AG10803 (cell line): ENCODE measurements at places on chromosomes 7 and 10.

- no peak for DNase-seq
Measured at GRCh38 chr10:42932735-42933447, 144.0 kb upstream of the RET start.

DNA sequence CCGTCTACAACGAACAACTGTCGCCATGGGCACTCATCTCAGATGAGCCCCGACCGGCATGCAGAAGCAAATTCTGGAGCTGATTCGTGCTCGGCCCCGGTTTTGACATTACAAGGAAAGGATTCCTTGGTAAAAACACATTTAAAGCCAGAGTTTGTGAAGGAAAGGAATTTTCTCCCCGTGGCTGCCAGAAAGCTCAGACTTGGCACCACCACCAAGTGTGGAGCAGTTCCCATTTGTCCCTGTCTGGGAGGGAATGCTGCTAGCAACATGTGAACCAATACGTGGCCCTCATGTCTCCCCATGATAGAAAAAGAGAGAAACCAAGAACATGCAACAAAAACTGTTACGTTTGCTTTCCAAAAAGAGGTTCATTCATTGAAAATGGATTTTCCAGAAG lies 55.2 kb upstream of the DDC start:
- peak; percentile 33 for DNase-seq

DNA sequence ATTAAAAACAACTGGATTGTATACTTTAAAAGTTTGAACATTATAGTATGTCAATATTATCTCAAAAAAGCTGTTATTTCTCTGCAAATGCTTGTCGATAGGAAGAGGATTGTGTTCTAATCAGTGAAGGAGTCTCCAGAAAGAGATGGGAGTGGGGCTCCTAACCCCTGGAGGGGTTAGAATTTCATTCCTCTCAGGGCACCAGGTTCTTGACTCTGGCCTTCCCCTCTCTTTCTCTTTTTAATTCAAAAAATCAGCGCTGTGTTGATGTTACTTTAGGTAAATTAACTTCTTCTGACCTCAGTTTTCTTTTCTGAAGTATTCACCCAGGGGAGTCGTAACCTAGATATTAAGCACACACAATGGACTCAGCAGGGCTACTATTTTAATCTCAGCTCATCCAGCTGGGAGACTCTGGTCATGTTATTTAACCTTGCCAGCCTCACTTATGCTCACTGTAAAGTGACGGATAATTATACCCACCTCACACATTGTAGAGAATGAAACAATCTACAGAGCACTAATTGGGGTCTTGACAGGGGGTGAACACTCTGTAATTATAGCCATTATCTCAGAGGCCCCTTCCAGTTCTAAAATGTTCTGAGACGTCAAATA lies 59.4 kb downstream of the GCC1 start:
- DNase-seq: no peak

DNA sequence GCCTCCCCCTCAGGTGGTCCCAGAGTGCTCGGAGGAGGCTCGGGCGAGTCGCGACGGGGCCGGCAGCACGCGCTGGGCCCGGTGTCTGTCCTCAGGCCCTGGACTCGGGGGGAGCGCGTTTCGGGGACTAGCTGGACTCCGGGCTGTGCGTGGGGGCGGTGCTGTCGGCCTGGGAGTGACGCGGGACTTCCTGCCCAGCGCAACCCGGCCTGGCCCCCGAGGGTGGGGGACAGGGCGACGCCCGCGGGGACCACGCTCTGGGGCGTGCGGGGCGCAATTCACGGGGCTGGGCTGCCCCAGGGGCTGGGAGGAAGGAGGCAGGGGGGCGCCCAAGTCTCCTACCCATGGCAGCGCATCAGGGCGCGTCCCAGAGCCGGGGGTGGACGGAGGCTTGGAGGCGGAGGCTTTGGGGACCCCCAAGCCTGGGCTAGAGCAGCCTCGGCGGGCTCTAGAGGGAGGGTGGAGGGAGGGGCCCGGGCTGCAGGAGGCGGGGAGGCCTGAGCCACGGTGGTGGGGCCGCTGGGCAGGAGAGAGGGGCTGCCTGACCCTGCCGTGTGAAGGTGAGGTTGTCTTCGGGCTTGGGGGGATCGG lies 2.3 kb upstream of the VENTX start:
- DNase-seq: no peak

DNA sequence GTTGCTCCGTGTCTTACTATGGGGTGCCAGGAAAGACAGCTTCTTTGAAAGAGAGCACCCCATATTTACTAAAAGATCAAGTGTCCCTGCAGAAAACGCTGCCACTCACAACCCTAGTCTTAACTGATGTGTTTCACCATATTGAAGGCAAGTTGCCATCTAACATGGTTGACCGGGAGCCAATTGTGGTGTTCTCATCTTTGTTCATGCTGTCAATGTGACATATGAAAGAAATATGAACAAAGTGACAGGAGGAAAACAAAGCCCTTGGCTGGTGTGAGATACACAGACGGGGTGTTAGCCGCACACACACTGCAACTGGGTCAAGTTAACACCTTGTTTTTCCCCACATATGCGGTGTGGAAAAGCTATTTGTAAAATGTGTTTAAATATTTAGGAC lies 122.3 kb upstream of the NEBL start:
- no peak for DNase-seq

DNA sequence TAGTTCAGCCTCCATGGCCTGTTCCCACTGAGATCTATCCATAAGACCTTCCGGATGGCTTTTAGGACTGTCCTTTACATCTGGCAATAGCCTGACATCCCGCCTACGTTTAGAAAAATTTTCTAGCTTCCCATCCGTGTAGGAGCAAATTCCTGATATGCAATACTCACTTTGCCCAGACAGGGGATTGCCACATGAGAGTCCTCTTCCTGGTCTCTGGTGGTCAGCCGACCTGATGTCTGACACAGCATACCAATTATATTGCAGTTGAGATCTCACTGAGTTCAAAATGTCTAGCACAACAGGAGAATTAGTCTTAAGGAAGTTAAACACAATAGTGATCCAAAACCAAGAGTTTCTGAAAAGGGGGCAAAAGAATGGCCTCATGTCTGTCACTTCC lies 9.4 kb upstream of the ETV1 start:
- no peak for DNase-seq

DNA sequence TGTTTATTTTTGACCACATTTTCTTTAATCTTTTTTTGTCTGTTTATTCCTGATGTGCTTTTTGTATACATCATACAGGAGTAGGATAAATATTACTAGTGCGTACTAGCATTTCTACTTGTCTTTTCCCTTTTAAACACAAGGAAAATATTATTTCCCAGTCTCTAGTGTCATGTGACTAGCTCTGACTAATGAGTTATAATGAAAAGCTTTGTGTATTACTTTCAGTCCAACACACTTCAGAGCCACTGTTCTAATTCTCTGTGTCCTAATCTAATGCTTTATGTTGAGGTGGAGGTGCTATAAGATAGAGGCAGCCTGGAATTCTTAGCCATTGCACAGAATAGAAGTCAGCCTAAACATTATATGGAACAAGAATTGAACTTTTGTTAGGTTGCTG lies 65.0 kb upstream of the RAB18 start:
- no peak for DNase-seq

DNA sequence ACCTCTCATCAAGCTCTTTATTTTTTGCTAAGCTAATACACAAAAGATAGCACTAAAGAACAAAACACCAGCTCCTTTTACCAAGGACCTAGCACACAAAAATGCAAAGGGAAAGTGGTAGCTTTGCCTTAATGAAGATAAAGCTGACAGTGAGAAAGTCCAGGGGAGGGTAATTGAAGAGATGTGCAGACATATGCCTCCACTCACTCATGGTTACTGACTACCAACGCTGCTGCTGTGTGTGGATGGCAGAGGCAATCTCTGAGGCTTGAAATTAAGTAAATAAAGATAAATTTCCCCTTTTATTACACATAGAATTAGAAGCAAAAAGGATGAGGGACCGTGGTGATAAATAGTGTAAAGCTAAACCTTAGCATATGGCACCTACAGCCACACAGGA lies 87.0 kb downstream of the HGF start:
- no peak for DNase-seq

GRCh38 chr10:80699602-80700039 lies 161.9 kb downstream of the SH2D4B start:
- peak; percentile 60 for DNase-seq

DNA sequence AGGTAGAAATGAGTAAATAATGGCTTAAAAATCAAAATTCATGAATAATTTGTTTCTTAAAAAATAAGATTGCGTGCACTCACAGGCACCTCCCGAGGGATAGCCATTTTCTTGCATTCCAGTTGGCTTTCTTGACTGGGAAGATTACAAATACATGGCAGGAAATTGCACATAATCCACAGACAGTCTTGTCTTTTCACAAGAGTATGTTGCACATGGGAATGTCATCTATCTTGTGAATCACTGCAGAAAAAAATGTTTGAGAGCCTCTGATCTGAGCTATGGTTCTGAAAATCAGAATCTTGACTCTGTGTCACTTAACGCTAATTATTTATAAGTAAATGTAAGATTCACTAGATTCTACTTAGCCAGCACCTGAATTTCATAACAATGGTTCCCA lies 74.1 kb upstream of the PRKG1 start:
- DNase-seq: peak; percentile 98

DNA sequence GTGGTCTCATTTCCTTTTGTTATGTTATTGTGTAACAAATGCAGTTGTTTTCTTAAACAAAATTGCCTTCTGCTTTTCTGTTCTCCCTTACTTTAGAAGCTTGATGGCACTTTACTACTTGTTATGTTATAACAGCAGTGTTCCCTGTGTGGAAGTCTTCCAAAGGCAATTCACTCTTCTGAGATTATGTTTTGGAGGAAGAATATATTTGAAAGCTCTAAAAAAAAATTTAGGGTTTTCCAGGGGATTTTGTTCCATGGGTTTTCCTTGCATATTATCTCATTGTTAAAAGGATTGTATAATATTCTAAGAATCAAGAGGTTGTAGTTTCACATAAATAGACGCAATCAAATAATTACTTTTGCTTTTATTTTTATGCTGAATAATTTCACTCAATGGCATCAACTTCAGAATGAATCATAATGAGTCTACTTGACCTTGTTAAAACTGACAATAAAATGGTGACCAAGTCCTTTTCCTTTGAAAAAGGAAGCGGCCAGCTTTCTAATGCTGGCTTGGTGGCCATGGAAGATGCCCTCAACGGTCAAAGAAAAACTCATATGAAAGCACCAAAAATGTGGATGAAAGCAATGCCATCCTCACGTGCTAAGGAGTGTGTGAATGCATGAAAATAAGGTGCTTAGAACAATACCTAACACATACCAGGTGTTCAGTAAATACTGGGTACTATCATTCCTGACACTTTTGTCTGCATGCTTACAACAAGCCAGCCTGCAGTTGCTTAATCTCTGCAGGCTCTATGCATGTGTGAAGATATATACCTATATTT lies 92.4 kb upstream of the KLF6 start:
- peak; percentile 13 for DNase-seq

DNA sequence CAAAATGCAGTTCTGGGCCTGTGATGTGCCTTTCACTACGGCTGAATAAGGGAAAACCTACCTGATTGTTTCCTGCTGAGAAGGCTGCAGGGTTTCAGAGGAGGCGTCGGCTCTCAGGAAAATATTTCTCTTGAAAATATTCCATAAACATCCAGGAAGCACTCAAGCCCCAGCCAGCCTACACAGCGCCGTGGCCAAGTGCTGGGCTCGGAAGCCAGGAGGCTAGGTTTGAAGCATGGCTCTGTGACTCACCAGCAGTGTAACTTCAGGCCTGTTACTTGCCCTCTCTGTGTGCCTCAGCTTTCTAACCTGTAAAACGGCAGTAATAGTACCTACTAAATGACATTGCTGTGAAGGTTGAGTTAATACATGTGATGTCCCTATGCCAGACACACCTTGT lies 399.1 kb downstream of the GATA3 start:
- DNase-seq: no peak
